ENCODE measurements at places on chromosomes 13 and 19.

DNA sequence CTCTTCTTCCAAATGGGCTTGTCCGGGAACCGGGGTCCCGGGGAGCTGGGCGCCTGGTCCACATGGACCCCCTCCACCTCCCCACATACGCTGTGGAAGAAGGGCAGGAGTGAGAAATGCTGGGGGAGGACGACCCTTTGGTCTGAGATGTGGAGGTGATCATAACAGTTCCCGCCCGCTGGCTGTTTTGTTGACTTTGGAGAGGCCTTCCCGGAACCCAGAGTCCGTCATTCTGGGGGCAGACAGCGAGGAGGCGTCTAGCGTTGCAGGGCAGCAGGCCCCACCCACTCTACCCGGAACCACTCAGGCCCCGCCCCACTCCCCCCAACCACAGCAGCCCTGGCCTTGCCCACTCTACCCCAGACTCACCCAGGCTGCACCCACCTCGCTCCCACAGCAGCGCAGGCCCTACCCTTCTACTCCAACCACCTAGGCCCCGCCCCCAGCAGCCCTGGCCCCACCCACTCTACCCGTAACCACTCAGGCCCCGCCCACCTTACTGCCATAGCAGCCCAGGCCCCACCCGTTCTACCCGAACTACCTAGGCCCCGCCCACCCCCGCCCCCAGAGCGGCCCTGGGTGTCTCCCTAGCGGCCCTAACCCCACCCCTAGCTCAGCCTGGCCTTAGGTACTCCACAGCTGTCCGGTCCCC, 7.1 kb downstream of the GPR108 start:
- DNase-seq = peak; percentile 54

- no peak for DNase-seq
Measured at GRCh38 chr13:100872761-100873160, 198.2 kb upstream of the TMTC4 start.

GRCh38 chr19:14093117-14093823, 2.7 kb upstream of the SAMD1 start:
- no peak for DNase-seq

GRCh38 chr19:47376589-47377144, 27.6 kb downstream of the DHX34 start:
- no peak for DNase-seq

DNA sequence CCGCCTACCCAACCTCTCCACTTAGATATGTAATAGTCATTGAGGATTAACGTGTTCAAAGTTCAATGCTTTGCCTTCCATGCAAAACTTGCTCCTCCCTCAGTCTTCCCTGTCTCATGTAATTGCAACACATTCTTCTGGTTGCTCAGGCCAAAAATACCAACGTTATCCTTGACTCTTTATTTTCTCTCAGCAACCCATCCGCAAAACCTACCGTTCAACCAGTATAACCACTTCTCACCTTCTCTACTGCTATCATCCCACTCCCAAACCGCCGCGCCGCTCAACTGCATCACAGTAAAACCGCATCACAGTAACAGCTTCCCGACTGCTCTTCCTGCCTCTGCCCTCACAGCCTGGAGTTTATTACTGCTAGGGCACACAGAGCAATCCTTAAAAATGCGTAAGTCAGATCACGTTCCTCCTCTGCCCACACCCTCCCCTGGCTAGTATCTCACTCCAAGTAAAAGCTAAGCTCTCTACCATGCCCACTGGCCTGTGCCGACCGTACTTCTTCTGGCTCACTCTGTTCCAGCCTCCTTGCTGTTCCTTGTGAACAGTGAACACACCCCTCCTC, 8.2 kb downstream of the MTIF3 start:
- DNase-seq = peak; percentile 64

- no peak for DNase-seq
Measured at GRCh38 chr13:107811233-107812013, 403.9 kb downstream of the LIG4 start.

DNA sequence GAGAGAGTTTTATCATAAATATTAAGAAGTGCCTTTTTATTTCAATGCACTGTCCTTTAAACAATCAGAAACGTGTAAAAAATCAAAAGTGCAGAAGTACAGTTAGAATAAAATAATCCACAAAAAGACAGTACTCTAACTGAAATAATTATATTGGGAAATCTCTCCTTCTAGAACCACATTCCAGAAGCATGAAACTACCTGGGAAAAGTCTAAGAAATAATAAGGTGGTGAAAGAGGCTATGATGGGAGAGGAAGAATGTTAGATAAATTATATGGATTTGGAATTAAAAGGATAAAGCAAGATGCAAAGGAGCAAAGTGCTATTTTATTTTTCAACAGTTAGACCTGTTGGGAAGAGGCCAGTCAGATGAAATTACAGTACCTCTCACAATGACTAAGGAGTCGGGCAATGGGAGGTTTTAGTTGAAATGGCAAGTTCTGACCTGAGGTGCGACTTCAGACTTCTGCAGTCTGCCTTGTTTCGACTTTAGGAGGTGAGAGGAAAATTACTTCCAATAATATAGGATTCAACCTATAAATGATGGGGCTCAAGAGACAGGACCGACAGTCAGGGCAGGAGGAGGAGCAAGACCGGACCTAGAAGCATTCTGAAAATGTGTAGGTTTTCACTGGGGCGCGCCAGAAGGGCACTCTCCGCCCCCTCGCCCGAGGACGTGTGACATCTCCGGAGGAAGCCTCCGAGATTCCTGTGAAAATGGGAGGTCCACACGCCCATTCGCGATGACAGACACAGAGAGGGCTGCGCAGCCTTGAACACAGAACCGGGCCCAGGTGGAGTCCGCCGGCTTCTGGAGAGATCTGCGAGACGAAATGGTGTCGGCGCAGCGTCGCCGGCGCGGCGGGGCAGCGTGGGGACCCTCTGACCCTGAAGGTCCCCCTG, 717 bp downstream of the SPRYD7 start:
- peak; percentile 44 for DNase-seq

DNA sequence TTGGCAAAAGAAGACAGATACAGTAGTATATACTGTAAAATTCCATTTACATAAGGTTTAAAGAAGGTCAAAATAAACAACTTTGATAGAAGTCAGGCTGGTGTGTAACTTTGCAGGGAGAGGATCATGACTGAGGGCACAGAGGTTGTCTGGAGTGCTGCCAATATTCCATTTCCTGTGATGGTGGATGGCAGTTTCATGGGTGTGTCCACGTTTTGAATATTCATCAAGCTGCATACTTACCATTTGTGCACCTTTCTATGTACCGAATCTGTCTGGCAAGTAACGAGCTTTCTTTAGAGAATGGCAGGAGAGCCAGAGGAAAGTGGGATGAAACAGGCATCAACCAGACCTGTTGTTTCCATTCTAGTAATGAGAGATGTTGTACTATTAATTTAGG, 420.5 kb upstream of the HTR2A start:
- no peak for DNase-seq

- peak; percentile 88 for DNase-seq
Measured at GRCh38 chr19:41225238-41226052, 6.4 kb downstream of the AXL start.

GRCh38 chr13:70107125-70107497, 515 bp upstream of the ATXN8OS start:
- DNase-seq = no peak

DNA sequence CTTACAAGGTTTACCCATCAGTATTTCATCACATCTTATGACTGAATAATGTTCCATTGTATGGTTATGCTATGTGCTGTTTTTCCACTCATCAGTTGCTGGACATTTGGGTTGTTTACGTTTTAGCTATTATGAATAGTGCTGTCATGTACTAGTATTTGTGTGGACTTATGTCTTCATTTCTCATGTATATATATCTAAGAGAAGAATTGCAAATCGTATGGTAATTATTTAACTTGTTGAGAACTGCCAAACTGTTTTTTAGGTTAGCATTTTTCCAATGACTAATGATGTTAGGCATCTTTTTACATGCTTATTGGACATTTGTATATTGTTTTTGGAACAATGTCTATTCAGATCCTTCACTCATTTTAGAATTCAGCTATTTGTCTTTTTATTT, 368.3 kb downstream of the LMO7 start:
- no peak for DNase-seq

DNA sequence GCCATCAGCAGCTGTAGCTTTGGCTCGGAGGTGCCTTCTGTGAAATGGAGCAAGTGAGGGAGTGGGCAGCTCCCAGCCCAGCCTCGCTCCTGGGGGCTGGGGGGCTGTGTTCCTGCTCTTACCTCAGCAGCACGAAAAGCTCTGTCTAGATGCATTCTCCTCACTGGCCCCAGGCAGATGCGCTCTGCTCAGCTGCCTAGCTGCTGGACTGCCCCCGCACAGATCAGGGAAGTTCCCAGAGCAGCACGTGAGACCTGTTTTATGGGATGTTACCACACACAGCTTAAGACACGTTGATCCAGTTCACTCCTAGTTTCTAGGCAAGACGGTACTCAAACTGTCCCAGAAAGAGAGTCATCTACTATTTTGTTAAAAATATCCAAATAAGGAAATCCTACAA, 13.6 kb downstream of the LCP1 start:
- no peak for DNase-seq

GRCh38 chr13:107342747-107343146, 774.8 kb upstream of the ARGLU1 start:
- DNase-seq = no peak

DNA sequence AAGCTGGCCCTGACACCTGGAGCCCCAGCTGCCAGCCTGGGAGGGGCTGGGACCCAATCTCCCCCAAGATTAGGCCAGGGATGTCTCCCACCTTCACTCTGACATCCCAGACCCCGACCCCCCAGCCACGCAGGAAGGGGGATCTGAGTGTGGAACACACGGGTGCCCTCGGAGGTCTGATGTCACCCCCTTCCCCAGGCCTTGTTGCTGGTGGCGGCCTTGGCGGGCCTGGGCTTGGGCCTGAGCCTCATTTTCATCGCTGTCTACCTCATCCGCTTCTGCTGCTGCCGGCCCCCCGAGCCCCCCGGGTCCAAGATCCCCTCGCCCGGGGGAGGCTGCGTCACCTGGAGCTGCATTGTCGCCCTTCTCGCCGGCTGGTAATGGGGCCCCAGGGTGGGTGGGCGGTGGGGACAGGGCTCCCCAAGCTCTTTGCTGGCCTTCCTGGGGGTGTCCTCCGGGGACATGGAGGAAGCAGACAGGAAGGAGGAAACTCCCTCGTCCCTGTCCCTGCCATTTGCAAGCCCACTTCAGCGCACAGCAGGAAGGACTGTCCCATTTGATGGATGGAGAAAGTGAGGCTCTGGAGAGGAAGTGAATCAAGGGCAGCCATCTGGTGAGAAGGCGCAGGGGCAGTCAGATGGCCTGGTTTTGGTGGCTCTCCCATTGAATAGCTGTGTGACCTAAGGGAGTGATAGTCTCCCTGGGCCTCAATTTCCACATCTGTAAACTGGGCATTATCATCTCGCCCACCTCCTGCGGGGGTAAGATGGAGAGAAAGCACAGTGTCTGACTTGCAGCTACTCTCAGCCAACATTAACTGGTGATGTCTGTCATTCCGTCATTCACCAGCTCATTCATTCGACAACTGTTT, 3.9 kb downstream of the TTYH1 start:
- no peak for DNase-seq

All from common myeloid progenitor, CD34-positive (primary cell).